ENCODE measurements at places on chromosomes 2 and 18. TPM values are rescaled to one million over a fixed set of nuclear protein-coding genes. Genes with fewer than 3 reads are reported as not detected.

GRCh38 chr2:16160281-16161084 lies 220.1 kb downstream of the MYCN start:
- H3K4me3 ChIP-seq: no peak overlapping the region
- H3K27me3 ChIP-seq: no peaks in the 10 kb centered on the region
- H3K27ac ChIP-seq: no peak overlapping the region
- no peaks in the 10 kb centered on the region for H3K4me1 ChIP-seq
- DNase-seq: no peak

DNA sequence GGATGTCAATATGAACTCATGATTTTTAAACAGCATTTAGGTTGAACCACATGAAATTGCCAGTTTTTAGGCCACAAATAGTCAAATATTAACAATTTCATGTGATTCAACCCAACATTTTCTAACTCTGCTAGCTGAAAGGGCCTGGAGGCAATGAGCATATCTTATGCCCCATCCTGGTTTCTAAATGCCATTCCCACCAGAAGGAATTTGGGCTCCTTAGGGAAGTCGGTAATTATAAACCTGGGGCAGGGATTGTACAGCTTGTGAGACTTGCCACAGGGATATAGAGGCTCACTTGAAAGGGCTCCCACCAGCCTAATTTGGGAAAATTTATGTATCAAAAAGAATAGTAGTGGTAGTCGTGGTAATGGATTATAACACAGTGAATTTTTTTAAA lies 178.4 kb upstream of the ALPP start:
- H3K36me3 ChIP-seq: peaks cover 16% of the 10 kb centered on the region
- no peak overlapping the region for H3K4me3 ChIP-seq
- DNase-seq: no peak
- H3K27me3 ChIP-seq: no peaks in the 10 kb centered on the region
- H3K4me1 ChIP-seq: no peaks in the 10 kb centered on the region

The CROCC2 gene
- total RNA-seq: 3.4 TPM

The ANKRD62 gene
- 0.27 TPM for total RNA-seq

DNA sequence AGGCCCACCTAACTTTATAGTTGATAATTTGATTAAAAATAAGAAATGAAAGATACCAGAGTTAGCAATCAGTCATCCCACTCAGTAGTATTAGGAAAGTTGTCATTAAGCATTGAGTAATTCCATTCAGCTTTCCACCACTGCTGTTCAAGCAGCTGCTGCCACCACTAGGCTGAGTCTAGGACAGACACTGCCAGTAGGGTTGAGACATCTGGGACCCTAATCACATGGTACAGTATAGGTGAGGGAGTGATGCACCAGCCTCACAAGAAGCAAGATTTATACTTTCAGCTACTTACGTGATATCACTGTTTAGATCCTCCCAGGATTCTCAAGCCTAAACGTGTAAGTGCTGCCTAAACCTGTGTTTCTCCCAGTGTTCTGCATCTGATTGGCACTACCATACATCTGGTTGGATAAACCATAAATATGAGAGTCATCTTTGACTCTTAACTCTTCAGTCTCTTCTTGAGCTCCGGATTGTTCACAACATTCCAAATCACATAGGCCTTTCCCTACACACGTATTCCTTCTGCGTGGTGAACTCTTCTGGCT lies 3.2 kb downstream of the UBXN4 start:
- no peak for DNase-seq
- peaks cover 39% of the 10 kb centered on the region for H3K36me3 ChIP-seq
- H3K4me1 ChIP-seq: peaks cover 33% of the 10 kb centered on the region
- no peaks in the 10 kb centered on the region for H3K27me3 ChIP-seq
- no peak overlapping the region for H3K4me3 ChIP-seq

- DNase-seq: no peak
- H3K27me3 ChIP-seq: no peaks in the 10 kb centered on the region
- no peak overlapping the region for H3K4me3 ChIP-seq
- peaks cover 13% of the 10 kb centered on the region for H3K4me1 ChIP-seq
- no peaks in the 10 kb centered on the region for H3K36me3 ChIP-seq
- H3K27ac ChIP-seq: no peak overlapping the region
Measured at GRCh38 chr2:100835006-100835659, 15.2 kb downstream of the NPAS2 start.

- no peak overlapping the region for H3K27ac ChIP-seq
Measured at GRCh38 chr18:31880186-31880898, 62.6 kb downstream of the TRAPPC8 start.

GRCh38 chr18:3530807-3531206 lies 80.8 kb downstream of the TGIF1 start:
- no peak overlapping the region for H3K4me3 ChIP-seq
- H3K4me1 ChIP-seq: peaks cover 5% of the 10 kb centered on the region
- DNase-seq: no peak
- no peaks in the 10 kb centered on the region for H3K27me3 ChIP-seq
- no peaks in the 10 kb centered on the region for H3K36me3 ChIP-seq

The SCN9A gene
- total RNA-seq: 13.6 TPM

The GALR1 gene
- not detected for total RNA-seq
